Caco-2 (cell line): ENCODE measurements at places on chromosomes 12 and 14. TPM values are rescaled to one million over a fixed set of nuclear protein-coding genes. Genes with fewer than 3 reads are reported as not detected.

GRCh38 chr12:25692115-25693035, 139.3 kb upstream of the LMNTD1 start:
- no peak for DNase-seq

DNA sequence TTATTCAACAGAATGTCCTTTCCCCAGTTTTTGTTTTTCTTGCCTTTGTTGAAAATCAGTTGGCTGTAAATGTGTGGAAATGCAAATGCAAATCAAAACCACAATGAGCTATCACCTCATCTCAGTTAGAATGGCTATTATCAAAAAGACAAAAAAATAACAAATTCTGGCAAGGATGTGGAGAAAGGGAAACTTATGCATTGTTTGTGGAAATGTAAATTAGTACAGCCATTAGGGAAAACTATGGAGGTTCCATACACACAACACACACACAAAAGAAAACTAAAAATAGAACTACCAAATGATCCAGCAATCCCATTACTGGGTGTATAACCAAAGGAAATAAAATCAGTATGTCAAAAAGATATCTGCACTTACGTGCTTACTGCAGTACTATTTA, 518.8 kb upstream of the ATXN7L3B start:
- DNase-seq, result no peak

GRCh38 chr14:54787261-54787660, 115.4 kb downstream of the GCH1 start:
- no peak for DNase-seq

DNA sequence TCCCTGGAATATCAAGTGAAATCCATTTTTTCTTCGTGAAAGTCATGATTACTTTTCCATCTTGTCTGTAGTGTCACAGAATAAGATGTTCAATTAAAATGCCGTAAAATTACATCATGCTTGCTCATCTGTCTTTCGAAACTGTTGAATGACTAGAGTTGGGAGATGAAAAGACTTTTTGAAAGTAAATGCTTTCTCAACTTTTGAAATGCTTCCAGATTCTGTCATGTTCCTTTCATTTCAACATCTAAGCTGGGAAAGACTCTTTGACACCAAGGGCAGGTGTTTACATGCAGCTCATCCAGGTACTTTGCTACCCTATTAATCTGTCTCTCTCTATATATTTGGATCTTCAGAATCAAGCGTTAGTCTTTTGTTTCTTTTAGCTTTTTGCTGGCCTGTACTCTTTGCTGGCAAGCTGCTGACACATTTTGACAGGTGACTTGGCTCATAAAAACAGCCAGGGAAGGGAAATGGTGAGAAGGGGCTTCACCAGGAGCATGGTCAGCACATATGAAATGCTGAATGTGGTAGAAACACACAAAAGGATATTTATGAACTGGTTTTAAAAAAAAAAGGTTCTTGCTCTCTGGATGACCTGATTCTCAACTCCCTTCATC, 77.0 kb upstream of the METAP2 start:
- no peak for DNase-seq

DNA sequence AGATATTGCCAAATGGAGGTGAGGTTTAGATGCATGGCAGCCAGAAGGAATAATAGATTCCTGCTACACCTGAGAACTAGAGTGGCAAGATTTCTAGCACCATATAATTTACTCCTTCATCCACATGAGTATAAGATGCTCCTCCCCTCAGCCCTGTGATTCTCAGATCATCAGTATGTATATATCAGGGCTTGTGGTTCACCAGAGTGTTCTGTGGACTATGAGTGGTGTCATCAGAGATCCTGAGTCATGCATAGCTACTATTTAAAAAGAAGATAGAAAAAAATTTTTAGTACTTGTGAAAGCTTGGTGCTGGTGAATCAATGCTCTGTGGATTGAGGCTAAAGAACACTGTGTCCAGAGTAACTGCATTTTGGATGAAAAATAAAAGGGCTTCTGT, 285.9 kb downstream of the BMP4 start:
- DNase-seq, result no peak

The POP5 gene
- 49.5 and 53.9 TPM in 2 replicates for total RNA-seq

The ALDH6A1 gene
- 25.9 and 30.0 TPM in 2 replicates for total RNA-seq

The DPPA3 gene
- 31.8 and 40.0 TPM in 2 replicates for total RNA-seq

The OLR1 gene
- total RNA-seq, result 176 and 183 TPM in 2 replicates

The RPL10L gene
- total RNA-seq, result not detected in 2 replicates
